ENCODE measurements at places on chromosomes 11 and 22. TPM values are rescaled to one million over a fixed set of nuclear protein-coding genes. Genes with fewer than 3 reads are reported as not detected.

GRCh38 chr11:12193515-12194336, 83.3 kb downstream of the MICAL2 start:
- H3K4me3 ChIP-seq: no peak overlapping the region
- H3K27ac ChIP-seq: peak overlapping the region; percentile 26
- H3K36me3 ChIP-seq: peaks cover 15% of the 10 kb centered on the region
- no peak for DNase-seq
- no peaks in the 10 kb centered on the region for H3K27me3 ChIP-seq
- H3K4me1 ChIP-seq: peaks cover 51% of the 10 kb centered on the region

DNA sequence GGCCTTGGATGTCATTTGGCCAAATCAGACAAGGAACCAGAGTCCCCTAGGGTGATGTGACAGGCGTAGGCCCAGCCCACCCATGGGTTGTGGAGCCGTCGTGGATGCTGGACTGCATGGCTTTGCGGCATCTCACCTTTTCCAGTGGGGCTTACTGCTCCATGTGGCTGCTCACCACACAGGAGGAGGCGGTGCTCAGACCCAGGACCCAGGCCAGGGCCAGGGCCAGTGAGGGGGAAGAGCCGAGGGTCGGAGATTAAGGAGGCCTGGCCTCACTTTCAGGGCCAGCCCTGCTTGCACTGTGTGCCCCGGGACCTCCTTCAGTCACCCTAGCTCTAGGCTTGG, 105.6 kb downstream of the ST3GAL4 start:
- H3K27ac ChIP-seq: no peak overlapping the region
- DNase-seq: no peak
- H3K4me3 ChIP-seq: no peak overlapping the region

DNA sequence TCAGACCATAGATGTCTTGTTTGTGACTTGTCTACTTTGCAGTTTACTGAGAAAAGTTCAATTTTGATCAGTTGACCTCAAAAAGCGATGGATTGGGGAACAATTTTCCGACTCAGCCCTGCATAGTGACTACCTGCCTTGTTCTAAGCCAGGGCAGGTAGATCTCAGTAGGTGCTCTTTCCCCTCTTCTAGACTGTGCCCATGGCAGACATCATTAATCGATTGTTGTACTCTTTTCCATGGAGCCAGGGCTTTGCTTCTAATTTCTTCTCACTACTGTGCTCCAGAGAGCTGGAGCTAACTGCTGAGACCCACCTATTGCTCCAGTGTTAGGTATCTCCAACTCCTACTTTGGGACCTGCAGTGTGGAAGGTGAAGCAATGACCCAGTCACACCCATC, 9.9 kb downstream of the RAB36 start:
- DNase-seq: no peak
- H3K36me3 ChIP-seq: no peaks in the 10 kb centered on the region
- no peaks in the 10 kb centered on the region for H3K27me3 ChIP-seq
- H3K27ac ChIP-seq: peak overlapping the region; percentile 61

DNA sequence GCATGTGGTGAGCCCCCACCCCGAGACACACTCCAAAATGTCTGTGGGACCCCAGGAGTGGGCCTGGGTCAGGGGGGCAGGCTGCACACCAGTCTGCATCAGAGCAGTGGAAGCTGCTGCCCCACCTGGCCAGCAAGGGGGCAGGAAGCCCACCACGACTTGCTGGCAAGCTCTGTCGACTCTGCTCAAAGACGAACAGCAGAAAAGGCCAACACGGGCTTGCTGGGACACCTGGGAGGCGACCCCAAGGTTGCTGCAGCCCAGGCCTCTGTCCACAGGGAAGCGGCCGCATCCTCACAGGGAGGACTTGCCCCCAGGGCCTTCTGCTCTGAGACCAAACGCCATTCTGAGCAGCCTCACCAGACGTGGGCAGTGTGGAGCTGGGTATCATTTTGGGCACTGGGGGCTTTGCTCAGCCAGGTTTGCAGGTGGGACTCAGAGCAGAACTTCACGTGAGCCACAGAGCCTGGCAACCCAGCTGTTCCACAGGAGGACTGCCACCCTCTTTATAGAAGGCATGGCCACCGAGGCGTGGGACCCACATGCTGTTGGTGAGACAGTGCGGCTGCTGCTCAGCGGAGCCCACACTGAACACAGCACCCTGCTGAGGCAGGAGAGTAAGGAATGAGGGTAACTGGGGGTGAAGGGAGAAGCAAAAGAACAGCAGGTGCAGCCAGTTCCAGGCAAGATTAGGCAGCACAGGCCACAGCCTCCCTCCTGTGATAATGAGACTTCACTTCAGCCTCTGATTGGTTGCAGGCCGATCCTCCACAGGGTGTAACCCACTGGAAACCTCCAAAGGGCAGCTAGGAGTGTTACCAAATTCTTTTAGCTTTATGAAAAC, 11.0 kb downstream of the IL17REL start:
- H3K4me1 ChIP-seq: peaks cover 5% of the 10 kb centered on the region
- H3K36me3 ChIP-seq: no peaks in the 10 kb centered on the region
- H3K27ac ChIP-seq: no peak overlapping the region
- no peak for DNase-seq
- peaks cover 2% of the 10 kb centered on the region for H3K27me3 ChIP-seq

- H3K36me3 ChIP-seq: no peaks in the 10 kb centered on the region
- no peak for DNase-seq
- no peaks in the 10 kb centered on the region for H3K27me3 ChIP-seq
- H3K4me1 ChIP-seq: no peaks in the 10 kb centered on the region
- H3K27ac ChIP-seq: no peak overlapping the region
Measured at GRCh38 chr22:39482768-39483167, 19.3 kb upstream of the MIEF1 start.

GRCh38 chr11:63535734-63536133, 874 bp upstream of the PLAAT4 start:
- no peaks in the 10 kb centered on the region for H3K27me3 ChIP-seq
- H3K4me3 ChIP-seq: peak overlapping the region; percentile 91
- H3K36me3 ChIP-seq: peaks cover 15% of the 10 kb centered on the region
- H3K4me1 ChIP-seq: peaks cover 64% of the 10 kb centered on the region
- peak; percentile 53 for DNase-seq

Gene HORMAD2
- total RNA-seq: not detected

Gene TBX10
- total RNA-seq: not detected

Gene OR52H1
- not detected for total RNA-seq
